Epithelial cell of proximal tubule (primary cell): ENCODE measurements at places on chromosomes 7 and 10. TPM values are rescaled to one million over a fixed set of nuclear protein-coding genes. Genes with fewer than 3 reads are reported as not detected.

Gene SLC13A1
- not detected in 2 replicates for total RNA-seq

Gene RASA4
- total RNA-seq: 3.0 and 8.1 TPM in 2 replicates

Gene CARD11
- 18.7 and 22.9 TPM in 2 replicates for total RNA-seq

Gene VIPR2
- not detected in 2 replicates for total RNA-seq

Gene MRLN
- total RNA-seq: not detected in 2 replicates

Gene SFTPA1
- not detected in 2 replicates for total RNA-seq

Gene CPXM2
- total RNA-seq: 1.9 and 2.9 TPM in 2 replicates

Gene CD36
- total RNA-seq: not detected in 2 replicates

Gene BEND7
- total RNA-seq: 25.9 and 41.4 TPM in 2 replicates

Gene KNDC1
- 0.06 and 0.65 TPM in 2 replicates for total RNA-seq

Gene HECW1
- not detected in 2 replicates for total RNA-seq

Gene NRAP
- total RNA-seq: not detected in 2 replicates

Gene MMP21
- total RNA-seq: 0.06 TPM in 1 of 2 replicates, not detected in the other

Gene GBX1
- not detected in 2 replicates for total RNA-seq

Gene VWDE
- total RNA-seq: 0.12 and 0.29 TPM in 2 replicates

Gene LRRC17
- 7.8 and 32.3 TPM in 2 replicates for total RNA-seq

Gene PHKG1
- 0.22 TPM in 1 of 2 replicates, not detected in the other for total RNA-seq

Gene PLEKHS1
- total RNA-seq: not detected in 2 replicates

Gene STN1
- 19.7 and 28.2 TPM in 2 replicates for total RNA-seq

Gene CDC14C
- total RNA-seq: 0.06 TPM in 1 of 2 replicates, not detected in the other

Gene CXCL12
- 0.46 and 0.94 TPM in 2 replicates for total RNA-seq

Gene PAPOLB
- 0.07 TPM in 1 of 2 replicates, not detected in the other for total RNA-seq

Gene IFIT1B
- total RNA-seq: 0.36 TPM in 1 of 2 replicates, not detected in the other

Gene AKR1C1
- 1.0 and 1.6 TPM in 2 replicates for total RNA-seq

Gene THNSL1
- 0.58 and 2.4 TPM in 2 replicates for total RNA-seq

Gene MLLT10
- total RNA-seq: 15.5 and 15.8 TPM in 2 replicates

Gene NUPR2
- 0.65 and 3.1 TPM in 2 replicates for total RNA-seq

Gene PLAU
- 406 and 970 TPM in 2 replicates for total RNA-seq

Gene ATG9B
- total RNA-seq: 0.07 and 1.1 TPM in 2 replicates
